ENCODE measurements at places on chromosomes 3 and 15.

- no peak for DNase-seq
Observed at GRCh38 chr3:157464321-157464720, 27.7 kb downstream of the PTX3 start.

DNA sequence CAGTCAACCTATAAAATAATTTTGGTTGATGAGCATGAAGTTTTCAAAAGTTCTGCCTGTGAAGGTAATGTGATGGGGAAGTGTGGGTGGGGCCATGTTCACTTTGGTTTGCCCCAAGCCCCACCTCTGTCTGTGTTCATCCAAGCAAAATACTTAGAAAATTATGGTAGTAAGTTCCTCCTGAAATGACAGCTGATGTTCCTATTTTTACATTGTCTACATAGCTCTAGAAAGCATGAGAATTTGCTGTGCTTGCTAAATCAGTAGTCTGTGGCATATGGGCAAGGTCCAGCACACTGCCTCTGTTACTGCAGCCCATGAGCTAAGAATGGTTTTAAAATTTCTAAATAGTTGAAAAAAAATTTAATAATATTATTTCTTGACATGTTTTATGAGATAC lies 21.9 kb upstream of the CP start:
- DNase-seq, result no peak

DNA sequence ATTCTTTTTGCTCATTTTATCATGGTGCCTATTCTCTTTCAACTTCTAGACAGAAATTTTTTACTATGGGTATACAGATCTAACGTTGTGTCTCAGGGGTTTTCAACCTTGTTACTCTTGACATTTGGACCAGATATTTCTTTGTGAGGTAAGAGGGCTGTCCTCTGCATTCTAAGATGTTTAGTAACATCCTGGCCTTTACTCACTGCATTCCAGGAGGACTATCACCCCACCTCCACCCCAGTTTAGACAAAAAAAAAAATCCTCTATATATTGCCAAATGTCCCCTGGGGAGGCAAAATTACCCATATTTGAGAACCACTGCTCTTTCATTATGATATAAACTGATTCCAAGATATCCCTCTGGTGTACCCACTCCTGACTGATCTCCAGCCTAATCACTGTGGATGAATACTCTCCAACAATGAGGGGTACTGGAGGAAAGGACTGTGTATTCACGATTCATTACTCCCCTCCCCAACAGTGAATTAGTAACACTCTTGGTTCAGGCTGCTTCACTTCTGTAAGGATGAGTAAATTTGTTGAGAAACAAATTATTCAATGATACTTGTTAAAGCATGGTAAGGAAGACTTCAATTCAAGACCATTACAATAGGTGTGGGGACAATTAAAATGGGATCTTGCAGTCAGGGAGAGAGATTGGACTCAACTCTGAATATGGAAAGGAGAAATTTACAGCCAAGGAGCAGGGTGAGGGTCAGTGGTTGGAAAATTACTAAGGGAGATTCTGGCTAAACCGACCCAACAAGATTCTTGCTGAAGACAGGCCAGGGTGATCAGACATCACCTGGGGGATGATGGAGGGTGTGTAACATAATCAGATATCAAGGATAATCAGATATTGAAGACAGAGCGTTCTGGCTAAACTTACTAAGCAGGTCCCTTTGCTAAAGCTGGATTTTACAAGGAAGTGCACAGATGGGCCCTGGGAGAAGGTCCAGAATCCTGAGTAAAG lies 123.8 kb upstream of the DAZL start:
- no peak for DNase-seq

DNA sequence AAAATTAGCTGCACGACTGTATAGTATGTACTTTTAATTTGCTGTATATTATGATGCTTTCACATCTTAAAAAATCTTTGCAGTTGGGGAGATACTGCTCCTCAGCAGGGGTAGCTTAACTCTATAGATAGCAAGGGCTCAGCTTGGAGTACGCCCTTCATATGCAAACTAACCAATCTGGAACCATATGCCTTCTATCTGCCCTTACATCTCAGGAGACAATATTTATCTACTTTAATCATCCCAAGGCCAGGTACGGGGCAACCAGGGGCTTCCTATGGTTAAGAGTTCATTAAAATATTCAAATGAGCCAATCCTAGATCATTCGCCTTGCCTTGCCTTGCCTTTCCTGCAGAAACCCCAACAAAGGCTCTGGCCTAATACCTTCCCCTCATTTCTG lies 204.1 kb upstream of the ZBTB20 start:
- DNase-seq, result no peak

DNA sequence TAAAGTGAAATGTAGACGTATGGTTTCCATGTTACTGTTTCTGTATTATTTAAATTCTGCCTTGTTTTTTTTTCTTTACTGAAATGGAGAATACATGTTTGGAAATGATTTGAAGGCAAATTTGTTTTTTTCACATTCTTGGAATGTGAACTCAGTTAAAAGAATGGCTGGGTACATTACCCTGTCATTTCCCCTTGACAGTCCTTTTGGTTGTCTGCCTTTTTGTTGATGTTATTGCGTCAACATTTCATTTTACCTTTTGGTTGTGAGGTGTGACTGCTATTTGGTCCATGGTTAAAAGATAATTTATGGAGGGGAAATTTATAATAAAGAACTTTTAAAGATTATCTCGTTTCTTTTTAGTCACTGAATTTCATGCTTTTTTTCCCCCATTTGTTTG lies 3.2 kb upstream of the GPR171 start:
- no peak for DNase-seq

GRCh38 chr3:103698646-103699045 lies 1263.8 kb downstream of the ZPLD1 start:
- no peak for DNase-seq

DNA sequence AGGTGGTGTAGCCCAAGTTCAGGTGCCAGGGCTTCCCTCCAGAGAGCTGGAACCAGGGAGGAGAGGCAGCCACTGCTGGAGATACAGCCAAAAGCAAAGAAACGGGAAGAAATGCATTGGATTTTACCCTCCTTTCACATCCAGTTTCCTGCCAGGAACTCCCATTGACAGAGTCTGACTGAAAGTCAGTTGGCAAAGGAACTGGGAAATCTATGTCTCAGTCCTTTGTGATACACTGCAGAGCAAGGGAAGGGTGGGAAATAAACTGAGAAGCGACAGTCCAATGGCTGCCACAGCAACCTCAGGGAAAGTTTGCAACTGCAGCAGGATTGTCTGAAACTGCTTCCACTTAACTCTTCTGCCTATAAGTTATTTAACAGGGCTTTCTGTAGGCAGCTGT lies 142.6 kb downstream of the SATB1 start:
- DNase-seq, result no peak

GRCh38 chr3:62249484-62249776 lies 123.9 kb downstream of the FEZF2 start:
- no peak for DNase-seq

- DNase-seq, result no peak
Observed at GRCh38 chr3:24981924-24982323, 446.1 kb upstream of the RARB start.

DNA sequence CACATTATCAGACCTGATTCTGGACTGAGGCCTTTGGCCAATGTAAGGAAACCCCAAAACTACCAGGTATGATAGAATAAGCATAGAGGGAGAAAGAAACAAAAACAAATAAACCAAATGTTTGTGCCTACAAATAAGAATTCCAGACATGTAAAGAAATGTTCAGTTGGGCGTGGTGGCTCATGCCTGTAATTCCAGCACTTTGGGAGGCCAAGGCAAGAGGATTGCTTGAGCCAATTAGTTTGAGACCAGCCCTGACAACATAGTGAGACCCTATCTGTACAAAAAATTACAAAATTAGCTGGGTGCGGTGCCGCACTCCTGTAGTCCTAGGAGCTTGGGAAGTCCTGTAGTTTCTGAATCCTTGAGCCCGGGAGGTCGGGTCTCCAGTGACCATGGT lies 13.0 kb downstream of the TMEM202 start:
- DNase-seq, result no peak

DNA sequence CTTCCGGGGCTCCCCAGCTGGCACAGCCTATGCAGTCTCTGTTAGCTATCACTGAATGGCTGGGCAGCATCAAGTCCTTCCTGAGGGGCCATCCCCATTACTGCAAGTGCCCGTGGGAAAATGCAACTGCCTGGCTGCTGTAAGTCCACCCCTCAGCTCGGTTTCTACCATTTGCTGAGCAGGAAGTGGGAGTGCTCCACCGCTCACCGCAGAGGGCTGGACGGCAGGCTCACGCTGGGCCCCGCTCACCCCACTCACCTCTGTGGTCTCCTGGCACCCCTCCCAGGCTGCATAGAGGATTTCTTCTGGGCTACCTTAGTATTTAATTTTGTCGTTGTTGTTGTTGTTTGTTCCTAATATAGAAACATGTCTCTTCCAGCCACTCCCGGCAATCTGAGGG lies 270.2 kb downstream of the PLCL2 start:
- DNase-seq, result no peak

DNA sequence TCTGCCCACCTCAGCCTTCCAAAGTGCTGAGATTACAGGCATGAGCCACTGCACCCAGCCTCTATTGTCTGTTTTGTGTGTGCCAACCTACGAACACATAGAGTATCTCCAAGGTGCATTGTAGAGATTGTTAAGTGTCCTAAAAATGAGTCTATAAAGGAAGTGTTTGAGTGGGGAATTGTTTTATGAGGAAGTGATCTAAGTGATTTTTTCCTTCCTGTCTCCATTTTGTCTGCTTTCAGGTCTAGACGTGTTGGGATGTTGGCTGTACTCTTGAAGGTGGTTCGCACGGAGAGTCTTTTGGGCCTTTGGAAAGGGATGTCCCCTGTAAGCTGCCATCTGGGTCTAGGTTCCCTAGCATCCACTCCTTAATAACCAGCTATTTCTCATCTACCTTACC lies 7.0 kb downstream of the SLC25A38 start:
- no peak for DNase-seq

DNA sequence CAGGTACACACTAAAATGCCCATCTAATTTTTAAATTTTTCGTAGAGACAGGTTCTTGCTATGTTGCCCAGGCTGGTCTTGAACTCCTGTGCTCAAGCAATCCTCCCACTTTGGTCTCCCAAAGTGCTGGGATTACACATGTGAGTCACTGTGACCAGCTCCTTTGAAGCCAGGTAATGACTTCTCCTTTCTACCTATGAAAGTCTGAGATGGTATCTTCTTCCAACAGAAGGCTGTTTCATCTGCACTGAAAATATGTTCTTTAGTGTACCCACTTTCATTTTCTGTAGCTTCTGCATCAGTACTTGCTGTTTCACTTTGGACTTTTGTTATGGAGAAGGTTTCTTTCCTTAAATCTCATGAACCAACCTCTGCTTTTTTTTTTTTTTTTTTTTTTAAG lies 8.8 kb downstream of the OIP5 start:
- DNase-seq, result no peak

GRCh38 chr3:127045435-127046045 lies 62.6 kb downstream of the PLXNA1 start:
- no peak for DNase-seq

DNA sequence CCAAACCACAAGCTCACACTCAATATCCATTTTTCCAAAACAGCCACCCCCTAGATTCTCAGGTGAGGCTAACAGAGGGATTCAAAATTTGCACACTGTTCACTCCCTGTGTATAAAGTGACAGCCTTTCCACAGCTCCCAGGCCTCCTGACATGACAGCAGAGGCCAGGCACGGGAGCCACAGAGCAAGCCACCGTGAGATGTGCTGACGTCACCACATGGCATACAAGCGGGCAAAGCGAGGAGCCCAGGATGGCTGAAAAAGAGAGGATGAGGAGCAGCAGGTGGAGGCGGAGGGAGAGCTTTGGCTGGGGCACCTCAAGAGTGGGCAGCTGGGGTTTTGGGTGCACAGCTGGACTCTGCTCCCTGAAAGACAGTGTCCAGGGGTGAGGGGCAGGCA lies 27.1 kb downstream of the EHD4 start:
- DNase-seq, result no peak
